ENCODE measurements at places on chromosomes 4 and X. TPM values are rescaled to one million over a fixed set of nuclear protein-coding genes. Genes with fewer than 3 reads are reported as not detected.

DNA sequence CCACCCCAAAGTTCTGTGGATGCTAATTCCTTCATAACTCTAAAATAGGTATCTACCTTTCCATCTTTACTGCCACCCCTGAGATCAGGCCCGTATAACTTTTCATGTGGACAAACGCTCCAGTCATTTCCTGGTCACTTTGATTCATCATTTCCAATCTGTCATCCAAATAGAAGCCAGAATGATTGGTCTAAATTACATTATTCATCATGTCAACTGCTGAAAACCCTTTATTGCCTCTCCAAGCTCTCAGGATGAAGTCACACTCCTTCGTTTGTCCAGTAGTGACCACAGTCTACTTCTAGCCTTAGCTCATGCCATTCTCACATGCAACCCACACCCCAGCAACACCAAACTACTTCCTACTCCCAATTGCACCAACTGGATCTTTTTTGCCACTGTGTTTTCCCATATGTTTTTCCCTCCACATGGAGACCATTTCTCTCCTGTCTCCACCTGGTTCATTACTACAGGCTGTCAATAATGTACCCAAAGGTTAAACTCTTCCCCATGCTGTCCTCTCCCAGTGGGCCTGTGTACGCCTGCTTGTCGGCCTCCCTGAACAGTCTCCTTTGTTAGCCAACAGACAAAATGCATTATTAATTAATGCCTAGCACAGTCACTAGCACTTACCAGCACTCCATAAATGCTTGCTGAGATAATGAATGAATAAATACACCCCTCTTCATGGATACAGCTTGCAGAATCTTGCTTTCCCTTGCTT lies 382.6 kb upstream of the NOCT start:
- DNase-seq = no peak

The SHOX gene
- not detected for total RNA-seq

- no peak for DNase-seq
Measured at GRCh38 chr4:86670298-86670697, 76.2 kb downstream of the PTPN13 start.

GRCh38 chr4:83012200-83012686 lies 1.6 kb upstream of the LIN54 start:
- DNase-seq = peak; percentile 7

DNA sequence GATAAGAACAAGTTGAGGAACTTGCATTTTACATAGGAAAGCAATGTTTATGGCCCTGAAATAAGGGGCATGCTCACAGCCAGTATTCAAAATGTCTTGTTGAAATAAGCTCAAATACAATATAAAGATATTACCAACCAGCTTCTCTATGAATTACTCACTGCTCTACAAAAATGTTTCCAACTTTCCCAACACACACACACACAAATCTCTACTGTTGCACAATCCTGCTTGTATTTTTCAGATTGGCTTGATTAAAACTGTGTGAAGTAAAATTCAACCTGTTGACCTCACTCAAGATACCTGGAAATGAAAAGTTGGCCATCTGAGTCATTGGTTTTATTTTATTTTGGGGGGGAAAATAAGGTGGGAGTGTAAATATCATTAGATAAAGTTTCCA lies 128.6 kb downstream of the CHIC2 start:
- DNase-seq = no peak

GRCh38 chr4:99863804-99864203 lies 30.4 kb downstream of the LAMTOR3 start:
- DNase-seq = no peak

The UGT2A1 gene
- not detected for total RNA-seq

DNA sequence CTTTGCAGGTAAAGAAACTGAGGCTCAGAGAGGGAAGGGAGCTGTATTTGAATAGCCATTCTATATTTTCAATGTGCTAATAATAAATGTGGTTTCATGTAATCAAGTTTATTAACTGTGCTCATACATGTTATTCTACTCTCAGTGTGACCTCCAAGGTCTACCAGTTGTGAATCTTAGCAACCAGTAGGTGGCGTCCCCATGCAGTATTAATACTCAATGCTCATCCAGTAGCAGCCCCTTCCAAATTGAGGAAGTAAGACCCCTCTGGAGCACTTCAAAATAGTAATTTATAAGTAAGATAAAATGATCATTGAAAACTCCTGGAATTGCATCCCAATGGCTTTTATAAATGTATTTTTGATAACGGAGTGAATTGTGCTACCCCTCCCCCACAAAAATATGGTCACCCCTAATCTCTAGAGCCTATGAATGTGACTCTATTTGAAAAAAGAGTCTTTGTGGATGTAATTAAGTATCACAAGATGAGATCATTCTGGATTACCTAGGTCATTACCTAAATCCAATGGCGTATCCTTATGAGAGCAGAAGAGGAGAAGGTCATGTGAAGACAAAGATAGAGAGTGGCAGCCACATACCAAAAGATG lies 20.4 kb upstream of the SEPSECS start:
- peak; percentile 32 for DNase-seq

The NPY5R gene
- not detected for total RNA-seq

The SSX3 gene
- 1.1 TPM for total RNA-seq

The RAI2 gene
- 0.86 TPM for total RNA-seq

GRCh38 chr4:145446184-145446583 lies 35.5 kb upstream of the SMAD1 start:
- DNase-seq = no peak

DNA sequence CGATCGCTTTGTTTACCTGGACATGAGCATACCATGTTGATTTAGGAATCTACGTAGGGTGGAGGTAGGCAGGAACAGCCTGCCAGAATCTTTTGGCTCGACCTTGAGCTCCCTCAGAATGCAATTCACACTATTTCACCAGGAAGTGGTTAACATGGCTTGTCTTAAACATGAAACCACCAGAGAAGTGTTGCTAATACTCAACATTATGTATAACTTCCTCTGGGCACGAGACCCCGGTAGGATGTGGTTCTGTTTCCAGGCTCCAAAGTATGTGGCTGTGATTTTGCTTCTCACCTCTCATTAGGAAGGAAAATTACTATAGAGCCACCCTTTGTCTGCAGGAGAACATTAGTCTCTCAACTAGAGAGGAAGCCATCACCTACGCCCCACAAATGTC lies 59.0 kb upstream of the VCX3B start:
- no peak for DNase-seq

DNA sequence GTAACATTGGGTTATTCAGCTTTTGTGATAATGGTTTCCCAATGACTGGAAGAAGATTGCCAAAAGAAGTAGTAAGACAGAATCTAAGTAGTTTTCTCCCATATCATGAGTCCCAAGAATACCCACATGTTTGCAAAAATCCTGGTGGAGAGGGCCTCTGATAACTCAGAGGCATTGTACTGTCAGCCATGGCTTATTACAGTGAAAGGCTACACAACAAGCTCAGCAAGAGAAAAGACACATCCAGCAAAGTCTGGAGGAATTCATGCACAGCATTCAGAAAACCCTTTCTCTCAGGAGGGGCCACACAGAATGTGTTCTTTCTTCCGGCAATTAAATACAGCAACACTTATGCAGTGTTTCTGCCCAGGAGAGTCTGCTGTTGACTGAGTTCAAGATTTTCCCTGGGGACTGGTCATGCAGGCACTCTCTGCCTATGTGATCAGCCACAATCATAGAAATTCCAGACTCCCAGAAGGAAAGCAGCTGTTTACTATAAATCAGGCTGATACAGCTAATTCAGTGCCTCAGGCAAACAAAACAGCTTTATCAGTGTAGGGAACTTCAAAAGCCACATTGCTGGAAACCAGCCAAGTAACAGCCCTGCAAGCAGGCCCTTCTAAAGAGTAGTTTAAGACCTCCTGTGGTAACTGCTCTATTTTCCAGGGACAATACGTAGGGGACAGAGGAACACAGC lies 937.1 kb downstream of the CCSER1 start:
- DNase-seq = peak; percentile 29

- DNase-seq = peak; percentile 58
Measured at GRCh38 chr4:40395908-40396793, 61.0 kb downstream of the CHRNA9 start.

- DNase-seq = no peak
Measured at GRCh38 chr4:139934708-139935195, 219.2 kb downstream of the MAML3 start.

DNA sequence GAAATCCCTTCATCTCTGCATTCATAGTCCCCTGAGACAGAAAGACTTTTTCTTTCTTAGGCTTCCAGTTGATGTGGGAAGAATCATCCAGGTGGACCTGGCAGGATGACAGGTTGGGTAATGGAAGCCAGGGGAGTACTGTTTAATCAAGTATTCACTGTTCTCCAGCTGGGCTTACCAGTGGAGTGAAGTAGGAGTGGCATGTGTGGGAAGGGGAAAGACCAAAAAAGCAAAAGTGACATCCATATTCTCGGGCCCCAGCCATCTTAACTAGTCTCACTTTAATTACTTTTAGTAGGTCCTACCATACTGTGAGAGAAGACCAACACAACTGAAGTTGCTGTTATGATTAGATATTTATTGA lies 18.5 kb downstream of the VSIG4 start:
- no peak for DNase-seq

The CXCL6 gene
- 0.06 TPM for total RNA-seq

- peak; percentile 74 for DNase-seq
Measured at GRCh38 chr4:128468123-128468989, 180.7 kb upstream of the PGRMC2 start.

DNA sequence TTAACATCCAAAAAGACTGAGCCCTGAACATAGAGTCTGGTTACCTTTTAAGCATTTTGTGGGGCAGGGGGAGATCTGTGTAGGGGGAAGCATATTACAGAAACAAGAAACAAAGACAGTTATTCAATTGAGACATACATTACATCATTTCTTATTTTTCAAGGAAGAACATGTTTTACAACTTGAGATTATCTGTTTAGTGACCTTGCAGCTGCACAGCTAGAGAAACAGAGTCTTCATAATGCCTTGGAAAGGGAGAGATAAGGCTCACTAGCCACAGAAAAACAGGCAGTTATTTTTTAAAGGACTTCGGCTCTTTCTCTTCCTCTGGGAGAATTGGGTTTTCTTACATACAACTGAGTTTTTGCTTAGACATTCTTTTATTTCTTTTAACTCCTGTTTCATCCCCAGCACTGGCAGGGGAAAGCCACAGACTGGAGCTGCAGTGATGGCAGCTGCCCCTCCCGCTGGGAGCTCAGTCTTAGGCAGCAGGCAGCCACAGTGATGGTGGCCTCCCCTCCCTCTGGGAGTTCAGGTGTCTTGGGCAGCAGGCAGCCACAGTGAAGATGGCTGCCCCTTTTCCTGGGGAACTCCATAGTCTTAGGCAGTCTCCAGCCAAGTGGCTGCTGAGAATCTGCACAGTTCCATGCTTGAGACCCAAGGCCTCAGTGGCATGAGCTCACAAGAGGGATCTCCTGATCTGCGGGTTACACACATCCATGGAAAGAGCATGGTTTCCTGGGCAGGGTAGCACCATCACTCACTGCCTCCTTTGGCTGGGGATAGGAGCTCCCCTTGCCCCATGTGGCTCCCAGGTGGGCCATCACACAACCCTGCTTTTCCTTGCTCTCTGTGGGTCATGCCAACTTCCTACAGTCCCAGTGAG lies 19.4 kb upstream of the TMPRSS11F start:
- DNase-seq = no peak

DNA sequence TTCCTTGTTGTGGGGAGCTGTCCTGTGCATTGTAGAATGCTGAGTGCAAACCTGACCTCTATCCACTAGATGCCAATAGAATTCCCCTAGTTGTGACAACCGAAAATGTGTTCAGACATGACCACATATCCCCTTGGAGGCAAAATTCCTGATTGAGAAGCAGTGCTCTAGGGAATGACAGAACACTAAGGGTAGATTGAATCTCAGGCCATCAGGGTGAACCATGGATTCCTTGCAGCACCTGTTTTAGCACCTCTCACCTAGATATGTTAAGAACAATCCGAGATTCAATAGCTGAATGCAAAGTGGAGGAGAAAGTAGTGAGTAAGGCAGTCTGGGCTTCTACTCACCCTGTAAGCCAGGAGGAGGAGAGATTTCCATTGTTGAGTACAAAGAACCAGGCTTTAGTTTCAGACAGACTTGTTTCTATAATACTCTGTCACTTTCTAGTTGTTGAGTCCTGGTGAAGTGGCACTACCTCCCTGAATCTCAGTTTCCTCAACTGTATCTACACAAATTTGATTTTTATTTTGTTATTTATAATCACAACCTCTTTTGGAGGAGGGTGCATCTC lies 111.0 kb upstream of the RAP2C start:
- DNase-seq = no peak

The PLAC8 gene
- total RNA-seq = 28.2 TPM

The HTRA3 gene
- 0.27 TPM for total RNA-seq

GRCh38 chrX:133856819-133857218 lies 128.6 kb downstream of the GPC3 start:
- DNase-seq = no peak

DNA sequence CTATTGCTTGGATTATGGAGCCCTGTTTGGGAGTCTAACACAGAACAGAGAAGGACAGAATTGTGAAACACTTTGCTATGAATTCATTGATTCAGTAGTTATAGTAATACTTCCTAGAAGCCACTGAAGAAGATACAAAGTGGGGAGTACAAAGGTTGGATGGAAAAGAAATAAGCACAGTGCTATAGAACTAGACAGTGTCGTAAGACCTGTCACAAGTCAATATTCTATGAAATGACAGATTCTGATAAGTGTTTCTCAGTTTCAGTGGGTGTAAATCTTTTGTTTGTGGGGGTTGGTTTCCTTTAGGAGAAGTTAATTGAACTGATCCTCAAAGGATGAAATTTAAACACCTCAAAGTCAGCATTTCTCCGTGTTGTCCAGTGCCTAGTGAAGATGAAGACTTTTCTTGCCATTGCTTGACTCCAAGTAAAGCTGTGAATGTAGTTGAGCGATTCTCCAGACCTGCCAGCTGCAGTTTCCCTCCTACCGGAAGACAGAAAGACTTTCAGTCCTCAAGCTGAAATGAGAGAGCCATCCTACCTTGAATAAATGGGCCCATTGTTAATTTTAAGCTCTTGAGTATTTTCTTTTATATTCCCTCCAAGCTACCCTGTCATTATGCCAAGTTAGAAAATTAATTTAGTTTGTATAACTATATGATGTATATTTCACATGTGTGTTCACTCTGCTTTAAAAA lies 7.9 kb downstream of the PDLIM5 start:
- DNase-seq = no peak

DNA sequence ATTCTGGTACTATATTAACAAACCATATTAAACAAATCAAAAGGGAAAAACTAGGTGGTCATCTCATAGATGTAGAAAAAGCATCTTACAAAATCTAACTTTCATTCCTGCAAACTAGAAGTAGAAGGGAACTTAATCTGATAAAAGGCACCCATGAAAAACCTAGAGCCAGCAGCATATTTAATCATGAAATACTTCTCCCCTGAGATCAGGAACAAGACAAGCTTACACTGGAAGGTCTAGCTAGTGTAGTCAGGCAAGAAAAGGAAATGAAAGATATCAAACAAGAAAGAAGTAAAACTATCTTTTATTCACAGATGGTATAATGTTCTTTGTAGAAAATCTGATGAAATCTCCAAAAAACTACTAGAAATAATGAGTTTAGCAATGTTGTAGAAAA lies 41.2 kb downstream of the ATP10D start:
- no peak for DNase-seq

- no peak for DNase-seq
Measured at GRCh38 chrX:42496239-42496638, 281.7 kb downstream of the PPP1R2C start.

GRCh38 chr4:61468024-61468720 lies 268.0 kb downstream of the ADGRL3 start:
- DNase-seq = peak; percentile 49
